ENCODE measurements at places on chromosomes 12 and 14.
A peak's percentile ranks its signal among the peaks of the same experiment; 100 is the strongest.

DNA sequence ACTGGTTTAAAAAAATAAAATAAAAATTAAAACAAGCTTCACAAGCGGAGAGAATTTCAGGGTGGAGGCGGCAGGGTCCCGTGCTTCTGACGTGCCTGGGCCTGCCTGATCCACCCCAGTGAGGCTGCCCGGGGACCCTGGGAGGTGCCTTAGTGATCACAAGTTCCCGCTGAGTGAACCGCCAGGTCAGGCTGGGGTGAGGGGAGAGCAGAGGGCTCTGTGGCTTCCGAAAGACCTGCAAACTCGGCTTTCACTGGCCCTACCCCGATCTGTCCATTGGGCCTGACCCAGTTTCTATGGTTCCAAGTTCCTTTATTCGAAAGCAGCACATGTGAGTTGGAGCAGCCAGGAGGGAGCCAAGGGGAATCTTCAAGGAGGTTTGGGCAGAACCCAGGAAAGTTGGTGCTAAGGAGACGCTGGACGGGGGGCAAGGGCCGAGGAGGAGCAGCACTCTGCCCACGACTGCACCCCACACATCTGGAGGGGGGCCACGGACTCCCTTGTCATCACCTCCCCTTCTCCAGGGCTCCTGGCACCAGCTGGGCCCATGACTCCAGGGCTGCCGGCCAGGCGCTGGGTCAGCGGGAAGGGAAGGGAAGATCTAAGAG is 12.9 kb downstream of the MMP14 start:
- DNase-seq, result peak; percentile 80

DNA sequence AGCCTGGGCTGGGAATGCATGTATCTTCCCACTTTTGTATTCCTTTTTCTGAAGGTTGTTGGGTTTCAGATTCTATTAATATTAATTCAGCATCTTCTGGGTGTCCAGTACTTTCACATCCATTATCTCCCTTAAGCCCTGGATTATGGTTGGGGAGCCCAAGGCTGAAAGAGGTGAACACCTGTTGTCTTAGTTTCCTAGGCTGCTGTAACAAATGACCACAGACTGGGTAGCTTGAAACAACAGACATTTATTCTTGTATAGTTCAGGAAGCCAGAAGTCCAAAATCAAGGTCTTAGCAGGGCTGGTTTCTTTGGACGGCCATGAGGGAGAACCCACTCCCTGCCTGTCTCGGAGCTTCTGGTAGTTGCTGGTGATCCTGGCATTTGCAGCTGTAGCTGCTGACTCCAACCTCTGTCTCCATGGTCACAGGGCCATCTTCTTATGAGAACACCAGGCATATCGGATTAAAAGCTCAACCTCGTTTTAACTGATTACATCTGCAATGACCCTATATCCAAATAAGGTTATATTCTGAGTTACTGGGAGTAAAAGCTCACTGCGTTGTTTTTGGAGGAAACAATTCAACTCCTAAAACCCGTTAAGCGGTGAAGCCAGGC is 68.2 kb upstream of the CLMN start:
- no peak for DNase-seq

DNA sequence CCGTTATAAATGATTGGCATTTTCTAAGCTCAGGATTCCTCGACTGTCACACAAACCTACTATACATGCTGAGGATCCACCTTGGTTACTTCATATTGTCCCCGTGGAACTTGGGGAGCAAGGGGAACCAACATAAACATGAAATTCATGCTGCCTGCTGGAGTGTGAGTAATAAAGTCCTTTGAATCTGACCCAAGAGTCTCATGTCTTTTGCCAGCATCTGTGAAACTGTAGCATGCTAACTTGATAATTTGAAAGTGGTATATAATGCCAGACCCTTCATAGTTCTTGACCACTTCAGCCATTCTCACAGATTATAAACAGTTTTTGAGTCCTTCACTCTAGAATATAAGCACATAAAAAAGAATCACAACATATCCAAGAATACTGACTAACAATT is 17.1 kb downstream of the SLC35F4 start:
- DNase-seq, result no peak

DNA sequence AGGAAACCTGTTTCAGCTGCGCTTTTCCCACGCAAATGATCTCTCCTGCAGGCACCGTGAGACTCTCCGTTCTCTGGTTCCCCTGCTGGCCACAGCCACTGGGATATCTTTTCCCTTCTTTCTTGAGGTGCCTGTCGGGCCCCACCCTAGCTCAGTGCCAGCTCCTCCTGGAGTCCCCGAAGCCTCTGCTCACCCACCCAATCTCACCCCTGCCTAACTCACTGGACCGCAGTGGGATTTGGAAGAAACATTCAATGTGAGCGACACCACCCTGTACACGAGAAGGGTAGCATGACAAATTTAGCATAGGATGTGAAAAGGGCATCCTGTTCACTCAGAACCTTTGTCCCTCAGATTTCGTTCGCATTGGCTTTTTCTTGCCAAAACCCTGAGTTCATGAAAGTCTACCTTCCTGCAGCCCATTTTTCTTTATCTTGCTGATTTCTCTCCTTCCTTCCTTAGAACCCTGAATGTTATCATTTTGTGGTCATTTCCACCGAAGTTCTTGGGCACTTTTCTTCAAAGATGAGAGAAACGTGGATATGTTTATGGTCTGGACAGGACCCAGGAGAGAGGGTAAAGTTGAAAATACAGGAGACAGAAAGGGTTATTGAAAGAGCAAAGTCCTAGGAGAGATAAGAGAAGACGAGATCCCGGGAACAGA is 63.6 kb upstream of the ELK3 start:
- no peak for DNase-seq

GRCh38 chr14:39015360-39015961 is 87.6 kb downstream of the SEC23A start:
- DNase-seq, result no peak

DNA sequence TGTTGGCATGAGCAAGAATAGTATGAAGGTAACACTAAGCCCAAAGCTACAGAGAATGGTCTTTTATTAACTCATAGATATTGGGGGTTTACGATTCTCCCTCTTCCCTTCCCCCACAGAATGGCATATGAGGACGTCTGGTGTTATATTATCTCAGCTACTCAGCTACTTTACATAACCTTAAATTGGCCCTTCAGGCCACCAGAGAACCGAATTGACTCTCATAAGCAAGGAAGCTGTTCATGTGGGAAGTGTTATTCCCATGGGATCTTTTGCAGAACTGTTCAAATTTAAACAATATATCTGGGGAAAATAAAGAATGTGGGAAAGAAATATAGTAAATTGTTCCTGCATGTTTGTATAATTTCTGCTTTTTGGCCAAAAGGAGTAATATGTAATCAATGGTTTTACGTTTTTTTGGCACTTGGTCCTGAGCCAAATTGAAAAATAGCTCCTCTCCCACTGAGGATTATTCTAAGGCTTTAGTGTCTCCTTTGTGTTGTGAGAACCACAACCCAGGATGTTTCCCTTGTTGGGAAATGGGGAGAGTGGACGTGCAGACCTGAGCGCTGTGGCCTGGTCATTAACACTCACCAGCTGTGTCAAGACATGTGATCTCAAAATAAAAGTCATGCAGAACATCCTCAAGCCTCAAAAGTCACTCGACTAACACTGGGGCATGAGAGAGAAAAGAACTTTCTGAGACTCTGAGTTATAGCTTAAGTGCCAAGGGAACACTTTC is 31.8 kb upstream of the CMAS start:
- DNase-seq, result peak; percentile 20

GRCh38 chr14:85437148-85437547 is 92.8 kb upstream of the FLRT2 start:
- no peak for DNase-seq
